ENCODE measurements at places on chromosomes 5 and 9.

DNA sequence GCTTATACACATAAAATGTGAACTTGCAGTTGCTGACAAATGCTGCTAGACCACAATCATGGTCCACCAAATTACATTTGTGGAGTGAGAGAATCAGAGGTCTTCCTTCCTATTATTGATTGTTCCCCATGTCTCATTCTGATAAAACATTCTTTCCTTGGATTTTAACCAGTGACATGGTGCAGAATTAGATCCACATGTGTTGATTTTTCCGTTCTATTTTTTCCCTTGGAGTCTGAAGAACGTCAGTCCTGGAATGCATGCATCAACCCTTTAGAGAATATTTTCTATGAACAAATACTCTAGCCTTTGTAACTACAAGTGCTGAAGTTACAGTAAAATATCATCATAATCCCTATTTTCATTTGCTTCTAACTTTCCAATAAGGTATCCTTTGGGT is 170.7 kb upstream of the SPRY4 start:
- DNase-seq, result no peak

DNA sequence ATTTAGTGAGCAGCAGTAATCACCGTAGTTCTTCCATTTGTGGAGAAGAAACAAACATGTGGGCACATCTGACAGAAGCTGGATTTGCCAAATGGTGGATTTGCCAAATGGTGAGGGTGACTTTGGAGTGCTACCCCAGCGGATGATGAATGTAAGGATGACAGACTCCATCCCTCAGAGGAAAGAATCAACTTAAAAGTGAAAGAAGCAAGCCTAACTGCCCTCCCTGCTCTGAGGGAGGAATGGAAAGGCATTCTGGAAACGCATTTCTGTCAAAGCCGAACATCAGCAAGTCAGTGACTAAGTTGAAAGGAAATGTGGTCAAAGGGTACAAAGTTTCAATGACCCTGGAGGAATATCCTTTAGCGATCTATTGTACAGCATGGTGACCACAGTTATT is 143.5 kb downstream of the GPBP1 start:
- peak; percentile 22 for DNase-seq

- no peak for DNase-seq
These were observed 141.4 kb downstream of the SEC61B start for GRCh38 chr9:99363509-99363908.

- DNase-seq, result no peak
These were observed 47.3 kb downstream of the ANKRD55 start for GRCh38 chr5:56185768-56186311.

DNA sequence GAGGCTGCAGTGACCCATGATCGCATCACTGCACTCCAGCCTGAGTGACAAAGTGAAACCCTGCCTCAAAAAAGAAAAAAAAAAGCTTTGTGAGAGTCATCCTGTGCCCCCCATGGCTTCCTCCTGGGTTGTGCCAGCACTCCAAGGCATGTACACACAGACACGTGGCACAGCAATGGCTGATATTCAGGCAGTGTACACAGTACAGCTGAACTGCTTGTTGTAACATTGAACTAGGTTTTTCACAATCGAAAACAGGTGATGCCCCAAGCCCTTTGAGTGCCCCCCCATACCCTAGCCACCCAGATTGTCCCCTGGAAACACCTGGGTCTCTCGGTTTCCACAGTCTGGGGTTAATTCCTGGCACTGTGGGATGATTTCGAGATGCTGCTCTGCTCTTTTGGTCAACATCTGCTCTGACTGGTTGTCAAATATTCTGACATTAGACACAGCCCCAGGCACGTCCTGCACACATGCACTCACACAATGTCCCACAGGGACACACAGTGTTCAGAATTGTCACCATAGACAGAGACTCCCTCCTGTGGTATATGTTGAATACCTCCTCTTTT is 9.2 kb downstream of the SPINK4 start:
- DNase-seq, result no peak

DNA sequence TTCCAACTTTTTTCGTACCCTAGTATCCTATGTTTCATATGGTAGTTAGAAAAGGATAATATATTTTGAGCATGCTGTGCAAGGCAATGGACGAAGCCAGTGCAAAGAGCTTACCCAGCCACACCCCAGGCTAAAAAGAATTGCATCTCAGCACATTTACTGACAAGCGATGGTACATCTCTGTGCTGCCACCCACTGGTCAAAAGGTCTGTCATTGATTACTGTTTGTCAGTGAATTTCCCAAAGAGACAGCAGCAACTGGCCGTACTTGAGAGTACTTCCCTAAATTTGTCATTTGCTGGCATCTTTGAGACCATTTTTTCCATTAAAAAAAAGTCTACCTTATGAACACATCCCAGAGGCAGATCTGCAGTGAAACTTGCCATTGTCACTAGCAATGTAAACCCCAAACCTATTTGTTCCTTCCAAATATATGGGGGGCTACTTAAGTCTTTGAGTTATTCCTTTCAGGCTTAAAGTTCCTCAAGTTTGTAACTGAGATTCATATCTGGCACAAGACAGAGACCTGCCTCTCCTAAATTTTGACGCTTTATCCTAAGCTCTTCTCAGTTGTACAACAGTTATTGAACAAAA is 184.3 kb downstream of the CTNND2 start:
- DNase-seq, result peak; percentile 4

DNA sequence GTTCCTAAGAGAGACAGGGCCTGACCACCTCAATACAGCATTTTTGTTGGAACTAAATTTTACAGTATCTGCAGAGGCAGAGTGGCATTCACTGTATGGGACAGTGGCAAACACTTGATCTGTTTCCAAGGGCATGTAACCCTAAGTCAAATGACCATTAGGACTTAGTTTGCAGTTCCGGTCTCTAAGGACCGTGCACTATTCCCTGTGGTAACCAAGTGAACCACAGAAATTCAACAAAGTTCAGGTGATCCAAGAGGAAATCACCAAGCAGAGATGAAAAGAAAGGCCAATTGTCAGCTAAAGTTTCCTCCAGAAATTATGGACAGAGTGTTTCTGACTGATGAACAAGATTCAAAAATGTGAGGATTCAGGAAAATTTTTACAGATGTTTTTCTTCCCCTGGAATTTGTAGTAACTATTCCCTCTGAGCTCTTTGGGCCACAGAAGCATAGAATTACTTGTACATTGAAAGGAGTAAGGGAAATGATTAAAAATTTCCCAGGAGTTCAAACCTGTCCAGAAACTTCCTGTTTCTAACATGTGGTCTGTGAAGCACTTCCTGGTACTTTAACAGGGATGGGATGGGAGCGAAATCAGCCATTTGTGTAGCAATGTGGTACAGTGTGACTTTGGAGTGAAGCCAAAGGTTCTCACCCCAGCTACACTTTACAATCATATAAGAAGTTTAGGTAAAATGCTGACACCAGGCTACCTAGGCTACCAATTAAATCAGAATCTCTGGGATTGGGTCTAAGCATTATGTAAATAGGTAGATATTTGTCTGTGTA is 266.1 kb upstream of the MAP3K1 start:
- DNase-seq, result no peak

Data from brain microvascular endothelial cell (primary cell).